Kasumi-1 (cell line): ENCODE measurements at places on chromosomes 3 and 15.
A peak's percentile ranks its signal among the peaks of the same experiment; 100 is the strongest.

DNA sequence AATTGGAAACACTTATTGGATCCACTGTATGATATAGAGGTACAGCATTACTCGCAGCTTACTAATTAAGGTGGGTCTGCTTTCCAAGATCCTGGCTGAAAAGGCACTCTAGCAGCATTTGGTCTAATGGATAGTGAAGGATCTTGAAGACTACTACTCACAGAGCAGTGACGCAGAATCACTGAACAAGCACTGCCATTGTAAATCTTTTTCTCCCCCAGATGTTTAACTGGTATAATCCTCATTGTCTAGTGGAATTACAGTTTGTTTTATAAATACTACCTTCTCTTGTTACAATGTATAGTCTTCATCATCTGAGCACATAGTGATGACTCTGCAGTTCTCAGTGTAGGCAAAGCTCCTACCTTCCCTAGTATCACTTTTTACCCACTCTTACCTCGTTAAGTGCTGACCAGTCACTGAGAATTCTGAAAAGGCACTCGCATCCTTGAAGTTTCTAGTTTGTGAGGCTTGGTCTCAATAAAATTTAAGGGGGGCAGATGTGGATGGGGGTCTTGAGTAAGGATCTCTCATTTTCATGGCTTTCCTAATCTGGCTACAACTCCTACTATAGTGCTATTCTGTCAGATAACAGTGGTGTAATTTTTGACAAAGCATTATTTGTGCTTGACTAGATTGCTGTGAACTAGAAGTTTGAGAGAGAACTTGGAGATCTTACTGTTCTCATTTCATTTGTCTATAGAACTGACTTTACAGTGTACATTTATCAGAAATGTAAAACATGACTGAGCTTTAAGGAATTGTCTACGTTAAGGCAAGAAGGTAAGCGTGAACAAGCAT is 23.2 kb downstream of the MAPK6 start:
- DNase-seq: no peak

- DNase-seq: no peak
Measured at GRCh38 chr3:187211532-187212195, 14.4 kb downstream of the RTP1 start.

DNA sequence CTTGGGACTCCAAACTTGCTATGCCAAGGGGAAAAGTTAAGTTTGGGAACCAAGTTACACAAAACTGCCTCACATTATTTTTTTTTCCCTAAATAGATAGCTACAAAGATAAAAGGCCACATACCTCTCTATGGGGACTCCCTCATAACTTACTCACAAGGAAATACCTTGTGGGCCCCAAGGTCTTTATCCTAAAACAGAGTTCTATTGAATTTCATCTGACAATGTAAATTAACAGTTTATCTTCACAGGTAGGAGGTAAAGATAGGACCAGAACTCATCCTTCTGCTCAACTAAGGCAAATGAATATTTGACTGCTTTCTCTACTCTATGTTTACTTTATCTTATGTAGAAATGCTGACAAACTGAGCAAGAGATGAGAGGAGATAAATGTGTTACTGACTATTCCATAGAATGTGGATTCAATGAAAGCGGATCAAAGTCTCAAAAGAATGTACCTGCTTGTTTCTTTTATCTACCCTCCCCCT is 1278.0 kb downstream of the OTOL1 start:
- no peak for DNase-seq

- DNase-seq: no peak
Measured at GRCh38 chr3:17643691-17644090, 98.7 kb downstream of the TBC1D5 start.

DNA sequence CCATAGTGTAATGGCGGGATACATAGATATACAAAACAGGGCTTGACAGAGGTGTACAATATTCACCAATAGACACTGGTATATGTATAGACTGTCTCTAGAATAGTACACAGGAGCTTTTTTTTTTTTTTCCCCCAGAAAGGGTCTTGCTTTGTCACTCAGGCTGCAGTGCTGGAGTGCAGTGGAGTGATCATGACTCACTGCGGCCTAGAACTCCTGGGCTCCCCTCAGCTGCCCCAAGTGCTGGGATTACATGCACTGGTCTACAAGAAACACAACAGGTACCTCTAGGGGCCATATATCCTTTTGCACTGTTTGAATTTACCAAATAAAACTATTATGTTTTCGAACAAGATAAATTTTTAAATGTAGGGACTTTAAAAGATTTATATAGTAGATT is 12.3 kb downstream of the RHOA start:
- no peak for DNase-seq

GRCh38 chr15:20356911-20357480 is 184.6 kb downstream of the GOLGA6L6 start:
- no peak for DNase-seq

GRCh38 chr3:197511853-197512635 is 43.7 kb downstream of the BDH1 start:
- no peak for DNase-seq

DNA sequence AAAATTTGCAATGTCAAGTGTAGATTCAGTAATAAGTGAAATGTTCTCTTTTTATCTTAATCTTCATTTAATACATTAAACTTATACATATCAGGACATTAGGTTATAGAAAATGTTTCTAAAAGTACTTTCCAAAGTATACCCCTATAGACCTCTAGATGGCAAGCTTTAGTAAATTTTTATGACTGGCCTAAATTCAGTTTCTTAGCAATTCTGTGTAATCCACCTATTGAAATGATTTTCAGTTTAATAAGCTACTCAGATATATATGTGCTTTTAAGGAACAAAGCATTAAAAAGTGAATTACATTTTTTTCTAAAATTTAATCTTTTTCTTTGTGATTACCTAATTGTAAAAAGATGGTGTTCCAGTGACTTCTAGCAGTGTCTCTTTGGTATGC is 342.2 kb downstream of the GBE1 start:
- DNase-seq: peak; percentile 73

GRCh38 chr15:67127965-67128364 is 62.6 kb downstream of the SMAD3 start:
- no peak for DNase-seq

DNA sequence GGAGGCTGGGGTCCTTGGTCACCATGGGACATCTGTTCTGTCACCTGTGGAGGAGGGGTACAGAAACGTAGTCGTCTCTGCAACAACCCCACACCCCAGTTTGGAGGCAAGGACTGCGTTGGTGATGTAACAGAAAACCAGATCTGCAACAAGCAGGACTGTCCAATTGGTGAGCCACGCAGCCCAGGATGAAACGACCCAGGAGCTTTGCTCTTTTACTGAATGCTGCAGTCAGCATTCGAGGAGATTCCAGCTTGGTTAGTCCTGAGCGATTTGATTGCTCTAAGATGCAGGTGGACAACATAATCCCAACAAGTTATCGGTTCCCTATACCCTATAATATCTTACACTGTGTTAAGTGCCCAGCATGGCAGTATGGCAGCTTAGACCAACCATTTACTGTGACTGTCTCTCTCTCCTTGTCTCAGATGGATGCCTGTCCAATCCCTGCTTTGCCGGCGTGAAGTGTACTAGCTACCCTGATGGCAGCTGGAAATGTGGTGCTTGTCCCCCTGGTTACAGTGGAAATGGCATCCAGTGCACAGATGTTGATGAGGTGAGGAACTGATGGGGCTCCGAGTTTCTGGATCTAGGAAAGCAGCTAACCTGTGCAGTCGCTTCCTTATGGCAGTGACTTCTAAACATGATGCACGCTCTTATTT is 7.8 kb downstream of the THBS1 start:
- no peak for DNase-seq

DNA sequence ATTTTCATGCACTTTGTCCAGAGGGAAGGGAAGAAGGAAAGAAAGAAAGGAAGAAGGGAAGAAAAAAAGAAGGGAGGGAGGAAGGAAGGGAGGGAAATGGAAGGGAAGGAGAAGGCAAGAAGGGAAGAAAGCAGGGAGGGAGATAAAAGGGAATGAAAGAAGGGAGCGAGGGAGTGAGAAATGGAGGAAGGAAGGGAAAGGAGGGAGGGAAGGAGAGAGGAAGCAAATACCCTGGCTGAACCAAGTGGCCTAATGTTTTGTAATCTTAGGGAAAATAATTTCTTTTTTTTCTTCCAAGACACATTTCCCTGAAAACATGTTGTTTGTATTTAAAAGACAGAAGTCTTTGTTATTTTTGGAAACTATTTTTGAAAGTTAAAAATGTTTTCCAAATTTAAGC is 35.9 kb downstream of the DTWD1 start:
- DNase-seq: no peak

GRCh38 chr15:98292442-98293240 is 332.1 kb downstream of the ARRDC4 start:
- DNase-seq: peak; percentile 26

GRCh38 chr15:49085696-49086459 is 39.6 kb upstream of the SECISBP2L start:
- no peak for DNase-seq

- no peak for DNase-seq
Measured at GRCh38 chr3:48135552-48136495, 52.4 kb downstream of the CDC25A start.

DNA sequence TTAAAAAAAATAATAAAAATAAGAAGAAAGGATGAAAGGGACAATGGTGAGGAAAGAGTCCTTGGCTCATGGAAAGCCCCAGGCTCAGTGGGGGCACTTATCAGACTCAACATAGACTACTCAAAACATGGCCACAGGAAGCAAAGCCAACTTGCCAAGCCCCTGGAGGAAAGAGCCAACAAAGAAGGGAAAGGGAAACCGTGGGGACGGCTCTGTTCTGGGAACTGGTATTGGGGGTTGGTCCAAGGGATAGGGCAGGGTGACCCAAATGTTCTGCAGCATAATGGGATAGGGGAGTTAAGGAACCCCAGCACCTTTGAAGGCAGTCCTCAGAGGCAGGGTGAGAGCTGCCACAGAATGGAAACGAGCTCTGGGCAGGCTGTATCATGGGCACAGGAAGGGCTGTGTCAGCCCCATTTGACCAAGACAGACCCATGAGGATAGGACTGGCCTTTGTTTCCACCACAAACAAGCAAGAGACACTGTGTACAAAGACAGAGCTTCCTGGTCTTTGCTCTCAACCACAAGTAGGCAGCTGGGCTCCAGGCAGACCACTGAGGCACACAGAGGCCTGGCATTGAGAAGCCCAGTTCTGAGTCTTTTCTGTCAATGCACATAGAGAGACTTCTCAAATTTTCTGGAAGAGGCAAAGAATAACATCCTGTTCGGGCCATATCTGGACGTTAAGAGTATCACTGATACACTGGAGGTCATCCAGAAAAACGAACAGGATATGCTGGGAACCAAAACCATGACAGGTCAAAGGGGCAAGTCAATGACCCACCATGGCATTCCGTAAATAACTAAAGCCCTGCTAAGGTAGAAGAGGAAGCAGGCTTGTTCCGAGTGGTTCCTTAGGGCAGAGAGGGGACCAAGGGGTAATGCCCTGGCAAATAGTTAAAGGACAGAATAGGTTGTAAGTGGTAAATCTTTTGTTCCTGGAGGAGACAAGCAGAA is 10.6 kb upstream of the SEMA7A start:
- no peak for DNase-seq

DNA sequence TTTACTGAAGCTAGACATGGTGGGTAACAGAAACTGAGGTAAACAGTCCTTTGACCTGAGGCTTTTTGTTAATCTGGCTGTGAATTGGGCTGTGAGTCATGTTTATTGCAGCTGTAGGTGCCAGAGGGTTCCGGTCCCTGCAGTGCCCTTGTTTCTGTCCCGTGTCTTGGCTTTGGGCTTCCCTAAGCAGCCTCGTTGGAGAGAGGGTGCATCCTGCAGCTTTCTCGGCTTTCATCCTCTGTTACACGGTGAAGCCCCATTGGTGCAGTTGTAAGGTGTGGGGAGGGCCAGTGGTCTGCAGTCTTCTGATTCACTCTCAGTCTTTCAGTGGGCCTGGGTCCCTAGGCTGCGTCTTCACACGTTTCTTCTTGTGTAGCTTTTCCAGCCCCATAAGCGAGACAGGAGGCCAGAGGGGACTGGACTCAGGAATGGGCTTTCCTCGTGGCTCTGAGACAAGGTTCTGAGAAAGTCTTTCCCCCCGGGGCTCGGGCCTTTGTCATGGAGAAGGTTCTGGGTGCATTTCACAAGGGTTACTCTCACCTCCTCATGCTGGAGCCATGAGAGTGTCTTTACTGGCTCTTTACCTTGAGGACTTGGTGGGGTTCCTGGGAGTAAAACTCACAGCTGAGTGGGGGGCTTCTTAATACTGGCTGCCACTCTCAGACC is 33.1 kb downstream of the ASB7 start:
- no peak for DNase-seq

GRCh38 chr3:183613366-183614285 is 21.8 kb upstream of the KLHL24 start:
- no peak for DNase-seq

DNA sequence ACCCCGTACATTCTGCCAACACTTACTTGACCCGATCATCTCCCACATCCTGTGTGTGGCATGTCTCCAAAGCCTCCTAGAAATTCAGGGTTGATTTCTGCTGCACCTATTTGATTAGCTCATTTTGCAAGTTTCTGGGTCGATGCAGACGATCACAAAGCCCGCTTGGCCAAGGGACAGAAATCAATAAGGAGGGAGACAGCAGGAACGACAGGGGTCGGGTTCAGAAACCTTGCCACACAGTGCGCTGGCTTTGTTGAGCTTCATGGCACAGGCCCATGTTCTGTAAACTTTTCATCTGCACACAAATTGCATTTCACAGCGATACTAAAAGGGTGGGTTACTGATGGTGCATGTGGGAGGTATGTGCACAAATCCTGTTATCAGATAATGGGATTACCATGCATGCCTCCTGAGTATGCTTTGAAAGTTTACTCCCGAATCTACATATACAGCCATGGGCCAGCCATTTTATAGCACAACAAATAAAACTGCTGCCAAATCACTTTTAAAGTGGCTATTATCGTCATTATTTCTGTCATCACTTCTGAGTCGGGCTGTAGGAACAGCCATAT is 95.9 kb upstream of the ATP11B start:
- no peak for DNase-seq

- DNase-seq: no peak
Measured at GRCh38 chr15:34786206-34786605, 9.1 kb downstream of the ACTC1 start.

DNA sequence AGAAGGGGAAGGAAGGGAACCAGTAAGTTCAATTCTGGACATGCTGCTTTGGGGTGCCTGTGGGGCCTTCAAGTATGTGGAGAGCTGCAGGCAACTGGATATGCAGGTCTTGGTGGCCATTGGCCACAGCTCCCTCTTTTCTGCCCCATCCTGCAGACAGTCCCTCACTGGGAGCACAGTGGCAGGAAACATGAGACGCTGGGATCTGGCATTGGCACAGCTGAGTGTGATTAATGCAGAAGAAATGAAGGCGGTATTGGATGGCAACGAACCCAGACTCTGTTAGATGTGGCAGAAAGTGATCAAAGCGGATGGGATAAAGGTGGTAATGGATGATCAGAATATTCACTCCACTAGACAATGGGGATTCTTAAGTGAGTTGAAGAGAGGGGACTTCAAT is 23.2 kb upstream of the VPS8 start:
- DNase-seq: no peak
